Left ventricle myocardium superior (tissue), 1 donor: ENCODE measurements at places on chromosomes 5 and 9. TPM values are rescaled to one million over a fixed set of nuclear protein-coding genes. Genes with fewer than 3 reads are reported as not detected.

The LPAR1 gene
- total RNA-seq = 9.3 TPM

The RASEF gene
- total RNA-seq = not detected

The GDA gene
- total RNA-seq = 2.0 TPM

The PAXX gene
- 23.9 TPM for total RNA-seq
